ENCODE measurements at places on chromosomes 16 and 17.

- DNase-seq = no peak
Observed at GRCh38 chr16:80018466-80018865, 417.9 kb upstream of the MAF start.

- DNase-seq = no peak
Observed at GRCh38 chr16:78325468-78326352, 226.3 kb downstream of the WWOX start.

DNA sequence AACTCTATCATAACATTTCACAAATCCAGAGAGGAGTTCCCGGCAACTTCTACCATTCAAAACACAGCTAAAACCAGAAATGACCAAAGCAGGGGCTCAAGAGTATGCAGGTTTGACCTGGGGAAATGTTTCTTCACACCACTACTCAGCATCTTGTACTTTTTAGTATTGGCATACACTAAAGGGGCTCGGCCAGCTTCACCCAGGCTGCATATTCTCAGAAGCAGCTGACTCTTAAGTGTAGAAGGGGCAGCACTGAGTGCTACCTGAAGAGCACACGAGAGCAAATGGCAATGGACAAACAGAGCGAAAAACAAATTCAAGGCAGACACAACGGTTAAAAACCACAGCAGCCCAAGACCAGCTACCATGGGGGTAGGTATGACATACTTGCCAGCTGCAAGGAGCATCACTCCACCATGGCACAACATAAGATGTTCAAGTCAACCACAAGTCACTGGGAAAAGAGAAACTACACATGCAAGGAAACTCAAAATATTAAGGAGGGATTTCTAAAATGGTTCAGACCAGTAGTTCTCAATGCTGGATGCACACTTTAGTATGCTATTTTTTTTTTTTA lies 34.4 kb downstream of the N4BP1 start:
- no peak for DNase-seq

GRCh38 chr17:74404218-74404617 lies 27.7 kb upstream of the GPRC5C start:
- no peak for DNase-seq

Measured in nucleus accumbens (tissue), 56 donors.